Endothelial cell of umbilical vein (primary cell): ENCODE measurements at places on chromosomes 5 and 9. TPM values are rescaled to one million over a fixed set of nuclear protein-coding genes. Genes with fewer than 3 reads are reported as not detected.

IL13 gene
- not detected in 2 replicates for total RNA-seq

CCL19 gene
- not detected in 2 replicates for total RNA-seq

GRCh38 chr9:104882566-104882965 is 45.4 kb downstream of the ABCA1 start:
- no peak for DNase-seq

DNA sequence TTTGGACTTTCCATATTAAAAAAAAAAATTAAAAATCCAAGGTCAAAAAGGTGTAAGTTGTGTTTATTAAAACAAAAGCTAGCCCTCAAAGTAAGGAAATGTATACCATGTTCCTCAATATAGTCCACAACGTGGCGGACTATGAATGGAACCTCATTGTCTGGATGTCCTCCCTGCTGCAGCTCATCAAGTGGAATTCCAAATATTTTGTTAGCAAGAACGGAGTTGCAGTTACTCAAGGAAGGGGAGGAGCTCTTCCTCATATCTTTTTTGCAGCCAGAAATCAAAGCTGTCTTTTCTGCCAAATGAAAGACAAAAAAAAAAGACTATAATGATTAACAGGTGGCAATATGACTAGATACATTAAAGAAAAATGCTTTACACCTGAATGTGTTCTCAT is 14.0 kb downstream of the FAM13B start:
- no peak for DNase-seq

DNA sequence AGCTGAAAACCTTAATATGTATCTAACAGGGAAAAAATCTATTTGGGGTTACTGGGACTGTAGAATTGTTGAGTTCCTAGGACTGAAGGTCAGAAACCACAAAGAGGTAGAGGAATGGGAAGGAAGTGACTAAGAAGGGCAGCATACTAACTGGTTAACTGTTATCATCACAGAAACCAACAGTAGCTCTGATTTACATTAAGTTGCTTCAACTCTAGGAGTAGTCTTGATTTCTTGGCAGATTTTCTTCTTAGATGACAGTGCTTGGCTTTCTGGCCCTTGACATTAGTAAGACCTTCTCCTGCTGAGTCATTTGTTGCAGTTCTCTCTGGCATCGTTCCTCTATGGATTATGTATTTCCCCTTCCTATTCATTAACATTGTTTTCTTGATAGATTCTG is 116.1 kb upstream of the RASA1 start:
- DNase-seq: peak; percentile 78

GRCh38 chr9:16514131-16514530 is 356.3 kb downstream of the BNC2 start:
- DNase-seq: no peak

GRCh38 chr5:158786390-158786789 is 313.3 kb downstream of the EBF1 start:
- DNase-seq: no peak

- no peak for DNase-seq
These were observed 7.1 kb upstream of the CAST start for GRCh38 chr5:96655085-96655484.

DNA sequence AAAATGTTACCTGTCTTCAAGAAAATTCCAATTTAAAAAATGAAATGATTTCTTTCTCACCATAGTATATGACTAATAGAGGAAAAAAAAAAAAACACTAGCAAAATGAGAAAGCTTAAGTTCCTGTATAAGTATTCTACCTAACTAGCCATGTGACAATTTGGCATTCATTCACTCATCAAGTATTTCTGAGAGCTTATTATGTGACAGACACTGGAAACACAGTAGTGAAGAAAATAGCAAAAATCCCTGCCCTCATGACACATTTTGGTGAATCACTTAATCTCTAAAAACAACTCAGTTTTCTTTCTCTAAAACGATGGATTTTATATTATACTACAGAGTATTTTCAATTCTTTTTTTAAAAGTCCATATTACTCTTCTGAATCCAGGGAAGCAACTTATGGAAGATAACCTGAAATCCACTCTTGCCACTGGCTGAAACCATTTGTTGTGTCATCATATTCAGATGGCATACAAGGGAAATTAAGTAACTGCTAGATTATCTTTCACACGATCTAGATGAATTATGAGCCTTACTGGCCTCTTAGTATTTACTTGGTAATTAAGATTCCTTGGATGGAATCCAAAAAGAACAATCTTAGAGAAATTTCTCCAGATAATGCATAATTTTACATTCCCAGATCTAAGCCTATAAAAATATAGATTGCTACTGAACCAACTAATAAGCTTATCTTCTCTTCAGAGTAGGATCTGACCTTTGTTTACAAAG is 5.5 kb downstream of the PTBP3 start:
- peak; percentile 46 for DNase-seq
